K562 (cell line): ENCODE measurements at places on chromosomes 5 and 9. TPM values are rescaled to one million over a fixed set of nuclear protein-coding genes. Genes with fewer than 3 reads are reported as not detected.

The EIF4E1B gene
- not detected in 2 replicates for total RNA-seq

The SNCAIP gene
- not detected in 2 replicates for total RNA-seq

The SLC12A7 gene
- total RNA-seq = 1.8 and 1.9 TPM in 2 replicates

The C5orf34 gene
- 13.8 and 15.7 TPM in 2 replicates for total RNA-seq

DNA sequence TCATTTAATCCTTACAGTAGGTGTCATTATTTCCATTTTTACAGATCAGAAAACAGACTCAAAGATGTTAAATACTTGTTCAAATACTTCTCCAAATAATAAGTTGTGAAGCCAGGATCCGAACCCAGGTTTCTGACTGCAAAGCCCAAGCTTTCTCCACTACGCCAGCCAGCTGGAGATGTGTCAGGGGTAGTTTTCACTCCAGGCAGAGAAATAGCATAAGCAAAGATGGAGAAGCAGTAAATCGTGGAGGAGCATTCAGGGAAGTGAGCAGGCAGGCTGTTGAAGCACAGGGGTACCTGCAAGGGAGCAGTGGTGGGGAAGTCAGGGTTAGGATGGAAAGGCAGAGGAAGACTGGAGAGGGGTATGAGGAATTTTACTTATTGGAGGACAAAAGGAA, 2.9 kb downstream of the TLN1 start:
- DNase-seq = no peak

DNA sequence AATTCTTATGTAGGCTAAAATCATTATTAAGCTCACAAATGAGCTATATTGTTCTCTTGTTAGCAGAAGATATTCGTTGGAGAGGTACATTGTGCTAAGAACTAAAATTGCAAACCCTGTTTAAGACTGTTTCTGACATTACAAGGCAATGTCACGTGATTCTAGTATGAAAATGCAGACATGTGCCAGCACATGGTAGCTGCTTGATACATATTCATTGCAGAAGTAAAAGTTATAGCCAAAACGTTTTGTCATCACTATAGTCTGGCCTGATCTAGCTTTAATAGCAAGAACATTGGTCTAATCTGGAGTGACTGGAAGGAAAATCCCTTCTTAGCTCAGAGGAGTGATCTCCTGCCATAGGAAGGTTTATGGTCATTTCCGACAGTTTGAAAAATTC, 144.7 kb downstream of the CFAP90 start:
- no peak for DNase-seq

DNA sequence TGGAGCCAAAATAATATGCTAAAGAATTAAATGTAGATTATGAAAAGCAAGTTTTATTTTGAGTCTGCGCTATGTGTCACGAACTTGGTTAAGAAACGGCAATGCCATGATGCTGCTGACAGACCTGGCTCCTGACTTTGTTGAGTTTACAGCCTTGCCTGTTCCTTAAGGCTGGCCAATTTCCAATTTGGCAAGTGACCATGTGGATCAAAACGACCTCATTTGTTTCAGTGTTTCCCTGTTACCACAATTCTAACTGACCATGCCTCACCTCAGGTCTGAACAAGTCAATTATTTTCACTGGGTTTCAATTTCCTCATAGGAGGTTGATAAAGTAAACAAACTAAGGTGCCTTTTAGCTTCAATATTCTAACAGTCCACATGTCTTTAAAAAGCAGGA, 461.4 kb downstream of the ZNF608 start:
- no peak for DNase-seq
